ENCODE measurements at places on chromosomes 4 and X.
A peak's percentile ranks its signal among the peaks of the same experiment; 100 is the strongest.

DNA sequence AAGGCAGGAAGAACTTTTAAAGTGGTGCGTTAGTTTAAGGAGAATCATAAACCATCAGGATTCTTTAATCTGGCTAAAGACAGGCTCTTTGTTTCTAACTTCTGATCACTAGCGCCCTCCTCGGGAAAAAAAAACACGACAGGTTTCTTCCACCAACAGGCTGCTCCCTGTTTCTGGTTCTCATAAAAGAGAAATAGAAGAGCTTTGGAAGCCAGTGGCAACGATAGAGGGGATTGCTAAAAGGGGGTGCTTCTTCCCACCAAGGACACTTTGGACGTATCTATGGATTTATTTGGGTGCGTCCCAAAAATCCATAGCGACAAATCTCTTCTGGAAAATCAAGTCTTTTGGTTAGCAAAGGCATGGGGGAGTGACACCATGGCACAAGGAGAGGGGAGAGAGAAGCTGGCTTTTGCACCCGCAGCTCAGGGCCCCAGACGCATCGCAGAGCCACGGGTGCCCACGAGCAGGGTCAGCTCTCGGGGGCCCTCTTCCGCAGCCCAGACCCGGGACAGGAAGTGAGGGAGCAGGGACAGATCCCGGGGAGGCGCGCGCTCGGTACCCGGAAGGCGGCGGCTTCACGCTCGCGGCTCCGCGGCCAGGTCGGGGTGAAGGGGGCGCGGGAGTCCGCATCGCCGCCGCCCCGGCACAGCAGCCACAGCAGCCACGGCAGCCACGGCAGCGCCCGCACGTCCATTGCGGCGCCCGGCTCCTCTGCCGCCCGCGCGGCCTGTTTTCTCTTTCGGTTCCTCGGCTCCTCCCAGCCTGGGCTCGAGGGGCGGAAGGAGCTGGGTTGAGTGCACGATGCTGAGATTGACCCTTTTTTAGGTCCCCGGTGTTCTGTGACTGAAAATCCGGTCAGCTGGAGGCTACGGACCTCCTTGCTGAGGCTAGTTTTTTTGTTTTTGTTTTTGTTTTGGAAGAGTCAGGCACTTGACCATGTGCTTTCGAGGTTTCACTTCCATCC lies at the start of gene CTSO:
TSS of gene CTSO (minus strand) at position 716 of the 967 bp plus-strand sequence. CDS start at position 697, 19 bp downstream.
- peak; percentile 70 for DNase-seq

- DNase-seq, result peak; percentile 31
Observed at GRCh38 chr4:47032405-47033106, 1.2 kb downstream of the GABRB1 start.

DNA sequence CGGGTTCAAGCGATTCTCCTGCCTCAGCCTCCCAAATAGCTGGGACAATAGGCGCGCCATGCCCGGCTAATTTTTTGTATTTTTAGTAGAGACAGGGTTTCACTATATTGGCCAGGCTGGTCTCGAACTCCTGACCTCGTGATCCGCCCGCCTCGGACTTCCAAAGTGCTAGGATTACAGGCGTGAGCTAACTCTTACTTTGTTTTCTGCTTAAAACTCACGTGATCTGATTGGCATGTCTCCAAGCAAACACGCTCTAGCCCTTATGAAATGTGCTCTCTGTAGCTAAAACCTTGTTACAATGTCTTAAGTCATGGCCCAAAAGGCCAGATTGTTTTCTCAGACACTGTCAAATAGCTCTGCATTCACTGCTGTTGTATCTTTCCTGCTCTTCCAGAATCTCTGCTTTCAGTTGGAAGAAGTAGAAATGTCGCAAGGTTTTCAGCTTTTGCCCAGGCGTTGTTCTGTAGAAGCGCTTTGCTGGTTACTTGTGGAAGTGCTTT lies 39.7 kb upstream of the OGT start:
- no peak for DNase-seq

DNA sequence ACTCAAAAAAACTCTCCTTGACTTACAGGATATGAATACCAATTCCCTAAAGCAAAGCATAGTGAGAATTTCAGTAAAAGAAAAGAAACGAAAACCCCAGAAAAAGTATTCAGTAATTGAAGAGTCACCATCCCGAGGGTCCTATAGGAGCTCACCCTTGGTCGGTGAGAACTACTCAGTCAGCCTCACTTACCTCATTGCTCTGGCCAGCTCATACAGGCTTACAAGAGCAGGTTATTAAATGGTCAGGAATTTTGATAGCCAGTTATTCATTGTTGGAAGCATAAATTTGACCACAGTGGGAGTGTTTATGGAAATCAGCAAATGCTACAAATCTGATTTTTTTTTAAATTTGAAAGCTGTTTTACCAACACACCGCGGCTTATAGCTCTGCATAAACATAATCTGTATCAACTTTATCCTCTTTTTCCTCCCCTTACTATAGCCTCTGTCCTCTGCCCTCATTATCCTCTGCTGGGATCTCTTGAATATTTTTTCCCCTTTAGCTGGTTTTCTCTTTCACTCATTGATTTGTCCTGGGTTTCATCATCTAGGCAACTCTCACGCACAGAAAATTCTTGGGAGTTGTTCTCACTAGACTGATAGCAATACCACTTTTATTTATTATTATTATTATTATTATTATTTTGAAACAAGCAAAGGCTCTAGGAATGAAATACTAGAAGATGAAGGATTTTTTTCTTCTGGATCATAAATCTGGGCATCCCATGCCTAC lies 11.0 kb upstream of the CXCL2 start:
- DNase-seq, result no peak

- no peak for DNase-seq
Observed at GRCh38 chrX:119686087-119686691, 6.8 kb downstream of the SEPTIN6 start.

DNA sequence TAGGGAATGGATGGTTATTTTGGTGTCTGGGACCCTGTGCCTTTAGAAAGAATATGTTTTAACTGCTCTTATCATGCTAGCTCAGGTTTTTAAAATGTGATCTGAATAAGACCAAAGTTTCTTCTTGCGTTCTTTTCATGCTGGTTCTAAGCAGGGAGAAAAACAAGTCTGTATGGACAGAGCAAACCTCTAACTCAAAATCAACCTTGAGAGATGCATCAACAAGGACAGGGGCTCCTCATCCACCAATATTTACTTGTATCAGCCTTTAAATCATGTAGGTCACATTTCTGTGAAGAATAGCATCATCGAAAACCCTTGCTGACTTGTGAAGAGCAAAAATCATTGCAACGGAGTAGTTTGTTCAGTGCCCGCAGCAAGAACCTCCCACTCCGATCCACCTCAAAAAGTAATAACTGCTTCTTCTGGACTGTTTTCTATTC lies 1.2 kb downstream of the ATP10D start:
- no peak for DNase-seq

- DNase-seq, result no peak
Observed at GRCh38 chr4:115292320-115293092, 179.1 kb upstream of the NDST4 start.

DNA sequence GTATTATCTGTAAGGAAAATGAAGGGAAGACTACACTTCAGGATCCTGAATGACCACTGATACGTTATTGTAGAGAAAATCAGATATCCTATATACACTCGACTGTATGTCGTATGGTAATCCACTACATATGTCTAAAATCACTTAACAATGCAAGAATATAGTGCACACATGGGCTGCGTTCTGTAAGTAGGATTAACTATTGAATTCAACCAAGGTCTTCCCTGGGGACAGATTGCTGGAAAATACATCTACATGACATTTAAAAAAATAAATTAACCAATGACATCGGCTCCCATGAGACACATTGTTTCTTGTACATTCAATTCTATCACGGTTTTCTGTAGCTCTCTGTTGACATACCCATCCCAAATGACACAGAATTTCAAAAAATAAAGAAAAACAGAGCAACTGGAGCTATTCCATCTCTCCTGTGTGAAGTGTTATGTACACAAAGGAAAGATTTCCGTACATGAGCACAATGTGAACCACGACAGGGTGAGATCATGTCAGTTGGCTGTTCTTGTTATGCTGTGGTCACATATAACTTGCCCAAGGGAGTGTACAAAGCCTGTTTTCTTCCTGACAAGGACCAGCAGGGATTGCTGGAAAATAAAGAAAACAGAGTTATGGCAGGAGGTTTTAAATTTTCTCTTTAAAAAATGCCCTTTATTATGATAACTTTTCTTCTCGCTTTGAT lies 6.1 kb downstream of the ENOX2 start:
- DNase-seq, result no peak

DNA sequence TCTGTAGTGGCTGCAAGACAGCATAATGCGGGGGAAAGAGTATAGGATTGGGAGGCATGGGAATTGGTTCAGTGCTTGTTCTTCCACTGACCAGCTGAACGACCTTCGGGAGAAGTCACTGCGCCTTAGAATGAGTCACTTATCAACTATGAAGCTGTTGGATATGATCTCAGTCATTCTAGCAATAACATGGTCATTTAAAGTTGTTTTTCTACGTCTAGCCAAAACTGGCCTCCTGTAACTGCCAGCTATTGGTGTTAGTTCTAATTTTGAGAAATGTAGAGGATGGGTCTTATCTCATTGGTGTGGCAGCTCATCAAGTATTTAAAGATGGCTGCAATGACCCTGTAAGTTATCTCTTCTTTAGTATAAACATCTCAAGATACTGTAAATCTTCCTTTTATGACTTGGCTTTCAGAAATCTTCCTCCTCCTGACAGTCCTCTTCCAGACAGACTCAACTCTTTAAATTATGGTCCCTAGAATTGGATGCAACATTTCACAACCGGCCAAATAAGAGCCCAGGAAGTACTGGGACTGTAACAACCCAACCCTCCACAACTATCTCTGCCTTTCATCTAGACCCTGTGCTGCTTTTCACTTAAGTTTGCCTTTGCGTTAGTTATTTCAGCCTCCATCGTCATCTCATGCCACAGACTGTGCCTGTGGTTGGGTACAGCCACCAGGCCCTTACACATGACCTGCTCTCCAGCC lies 243.3 kb downstream of the CBR4 start:
- DNase-seq, result no peak

DNA sequence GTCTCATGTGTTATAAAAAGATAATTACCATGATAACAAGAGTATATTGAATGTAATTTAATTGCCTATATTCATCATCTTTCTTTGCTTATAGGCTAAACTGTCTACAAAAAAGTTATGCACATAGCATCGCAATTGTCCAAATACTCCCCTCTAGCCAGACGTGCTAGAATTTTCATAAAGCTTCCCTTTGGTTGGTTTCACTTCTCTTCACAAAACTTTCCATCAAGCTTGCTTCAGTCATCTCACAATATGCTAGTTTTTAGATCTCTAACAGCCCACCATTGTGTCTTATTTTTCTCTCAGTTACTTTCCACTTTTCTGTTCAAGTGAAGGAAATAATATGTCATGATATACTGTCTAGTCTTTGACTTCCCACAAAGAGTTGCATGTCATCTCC lies 448.3 kb upstream of the SPANXN1 start:
- no peak for DNase-seq

GRCh38 chr4:107866726-107867125 lies 42.0 kb downstream of the SGMS2 start:
- no peak for DNase-seq

GRCh38 chr4:90137555-90137954 lies 10.4 kb downstream of the CCSER1 start:
- DNase-seq, result no peak

- no peak for DNase-seq
Observed at GRCh38 chrX:40849906-40850823, 114.8 kb upstream of the MED14 start.

- no peak for DNase-seq
Observed at GRCh38 chrX:123237271-123237670, 53.2 kb downstream of the GRIA3 start.

- DNase-seq, result no peak
Observed at GRCh38 chrX:110836451-110836850, 40.8 kb upstream of the CHRDL1 start.

- no peak for DNase-seq
Observed at GRCh38 chrX:129667412-129667811, 12.7 kb upstream of the APLN start.

GRCh38 chr4:5037553-5038551 lies 13.4 kb upstream of the STK32B start:
- no peak for DNase-seq

DNA sequence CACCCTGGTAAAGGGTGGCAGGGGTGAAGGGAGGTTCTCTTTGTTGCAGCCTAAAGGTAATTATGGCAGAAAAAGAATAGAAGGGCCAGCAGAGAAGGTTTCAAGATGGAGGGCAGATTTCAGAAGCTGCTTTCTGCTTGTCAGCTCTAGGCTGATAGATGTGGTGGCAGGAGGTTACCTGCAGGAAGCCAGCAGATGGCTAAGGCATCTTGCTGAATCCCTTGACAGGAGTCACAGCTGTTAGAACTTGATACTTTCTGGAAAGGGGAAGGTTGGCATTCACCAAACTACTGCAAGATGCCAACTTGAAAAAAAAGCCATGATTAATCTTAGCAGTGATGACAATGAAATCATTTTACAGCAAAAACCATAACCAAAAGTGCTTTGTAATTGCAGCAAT lies 69.5 kb upstream of the CBLL2 start:
- DNase-seq, result no peak

GRCh38 chr4:123418351-123418931 lies 21.8 kb downstream of the SPRY1 start:
- peak; percentile 90 for DNase-seq

DNA sequence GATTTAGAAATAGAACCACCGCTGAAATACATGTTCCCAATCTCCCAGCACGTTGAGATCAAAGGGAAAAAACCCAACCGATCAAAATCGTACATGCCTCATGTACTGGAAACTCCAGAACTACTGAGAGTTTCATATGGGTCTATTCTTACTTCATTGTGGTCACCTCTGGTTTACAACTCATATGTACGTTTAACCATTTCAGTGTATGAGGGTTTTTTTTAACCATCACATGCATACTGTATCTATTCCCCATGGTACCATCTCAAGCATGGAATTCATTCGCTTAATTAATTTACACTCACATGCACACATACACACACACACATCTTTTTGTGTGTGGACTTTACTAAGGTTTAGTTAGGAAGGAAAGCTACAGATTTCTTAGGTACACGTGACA lies 46.0 kb upstream of the CLNK start:
- no peak for DNase-seq
